ENCODE measurements at places on chromosomes 2 and 18.
A peak's percentile ranks its signal among the peaks of the same experiment; 100 is the strongest.

GRCh38 chr18:48320639-48320945, 88.6 kb downstream of the ZBTB7C start:
- DNase-seq: no peak

GRCh38 chr2:239586651-239587310, 186.0 kb upstream of the HDAC4 start:
- DNase-seq: no peak

- DNase-seq: no peak
These were observed 334.5 kb downstream of the PTPRM start for GRCh38 chr18:7901657-7902056.

DNA sequence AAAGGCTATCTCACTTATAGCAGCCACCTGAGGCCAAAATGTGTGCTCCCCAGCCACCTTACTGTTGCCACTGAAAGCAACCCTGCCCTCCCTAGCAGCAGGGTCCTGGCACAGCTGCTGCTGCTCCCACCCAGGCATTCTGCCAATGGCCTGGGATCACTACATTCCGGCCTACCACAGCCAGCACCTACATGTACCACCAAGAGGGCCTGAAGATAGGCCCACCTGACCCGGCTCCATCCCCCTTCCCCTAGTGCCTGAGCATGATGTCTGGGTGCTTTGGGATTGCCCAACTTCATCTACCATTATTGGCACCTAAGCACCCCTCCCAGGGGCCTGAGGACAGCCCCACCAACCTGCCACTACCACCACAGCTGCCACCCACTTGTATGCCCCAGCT, 34.6 kb upstream of the PAX3 start:
- DNase-seq: no peak

DNA sequence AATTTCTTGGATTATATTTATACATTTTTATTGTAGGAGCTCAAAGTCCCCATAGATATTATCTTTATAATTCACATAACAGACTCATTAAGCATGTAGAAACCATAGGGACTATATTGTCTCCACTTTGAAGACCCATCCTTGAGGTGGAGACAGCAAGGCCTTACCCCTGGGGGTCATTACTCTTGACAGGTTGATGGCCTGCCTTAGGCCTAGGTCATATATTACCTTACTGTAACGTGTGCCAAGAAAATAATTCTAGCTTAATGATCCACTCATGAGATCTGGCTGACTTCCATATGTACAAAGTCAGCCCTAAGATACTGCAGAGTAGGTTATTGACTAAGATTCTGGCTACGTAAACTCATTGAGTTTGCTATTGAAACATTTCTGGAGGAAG, 65.4 kb upstream of the GLS start:
- no peak for DNase-seq

- DNase-seq: no peak
These were observed 150.3 kb downstream of the CALCRL start for GRCh38 chr2:187297801-187298200.

DNA sequence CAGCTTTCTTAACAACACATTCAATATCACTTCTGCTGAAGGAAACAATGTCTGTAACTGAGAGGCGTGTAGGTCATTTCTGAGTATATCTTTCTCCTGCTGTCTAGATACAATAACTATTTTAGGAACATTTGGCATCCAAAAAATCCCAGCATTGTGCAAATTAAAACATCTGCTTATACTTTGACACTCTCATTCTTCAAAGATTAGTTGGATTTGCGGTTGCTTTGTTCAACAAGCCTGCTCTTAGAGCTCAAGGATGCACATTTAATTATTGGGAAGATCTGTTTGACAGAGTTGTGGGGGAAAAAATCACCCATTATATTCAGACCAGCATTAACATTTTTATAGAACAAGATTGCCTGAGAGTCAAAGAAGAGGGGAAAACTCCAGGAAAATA, 449.5 kb upstream of the HNRNPA3 start:
- DNase-seq: no peak

DNA sequence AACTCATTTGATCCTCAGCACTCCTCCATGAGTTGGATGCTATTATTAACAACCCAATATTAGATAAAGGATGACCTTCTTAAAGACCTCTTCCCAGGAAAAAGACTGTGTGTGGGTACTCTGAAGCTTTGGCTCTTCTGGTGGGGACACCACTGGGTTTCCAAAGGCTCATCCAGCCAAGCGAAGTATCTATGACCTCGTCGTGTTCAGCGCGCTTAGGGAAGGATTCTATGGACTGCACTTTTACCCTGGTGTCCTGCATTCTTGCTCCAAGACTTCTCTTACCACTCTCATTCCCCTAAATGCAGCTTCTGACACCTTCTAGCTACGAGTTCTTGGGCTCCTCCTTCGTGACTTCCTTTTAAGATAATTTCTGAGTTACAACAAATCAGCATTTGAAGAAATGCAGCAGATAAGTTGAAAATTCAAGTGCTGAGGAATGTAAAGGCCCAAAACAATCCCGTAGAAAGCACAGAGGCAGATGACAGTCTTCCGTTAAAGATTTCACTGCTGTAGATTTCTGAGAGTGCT, 673 bp upstream of the HNMT start:
- DNase-seq: no peak

GRCh38 chr2:53787614-53788289, 908 bp downstream of the ERLEC1 start:
- peak; percentile 9 for DNase-seq

DNA sequence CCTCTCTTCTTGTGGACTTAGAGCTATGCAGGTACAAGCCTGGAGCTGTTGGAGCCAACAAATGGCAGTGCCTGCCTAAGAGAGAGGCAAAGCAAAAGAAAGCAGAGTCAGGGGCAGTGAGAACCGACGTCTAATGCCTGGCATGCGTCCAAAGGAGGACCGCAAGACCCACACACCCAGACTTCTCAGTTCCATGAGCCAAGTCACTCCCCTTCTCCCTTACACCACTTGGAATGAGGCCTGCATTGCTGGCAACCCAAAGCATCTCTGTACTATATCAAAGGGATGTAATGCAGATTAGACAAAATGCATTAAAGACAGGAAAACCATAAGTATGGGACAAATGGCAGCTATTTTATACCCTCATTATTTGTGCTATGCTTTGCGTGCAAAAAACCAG, 49.9 kb upstream of the RNU4ATAC start:
- DNase-seq: no peak

GRCh38 chr2:226728996-226729395, 70.6 kb downstream of the IRS1 start:
- DNase-seq: no peak

- DNase-seq: no peak
These were observed 4.1 kb downstream of the ABCG8 start for GRCh38 chr2:43842866-43843226.

GRCh38 chr18:76657911-76658470, 162.9 kb upstream of the ZNF516 start:
- DNase-seq: no peak

- no peak for DNase-seq
These were observed 50.0 kb upstream of the PAPOLG start for GRCh38 chr2:60706021-60706420.

DNA sequence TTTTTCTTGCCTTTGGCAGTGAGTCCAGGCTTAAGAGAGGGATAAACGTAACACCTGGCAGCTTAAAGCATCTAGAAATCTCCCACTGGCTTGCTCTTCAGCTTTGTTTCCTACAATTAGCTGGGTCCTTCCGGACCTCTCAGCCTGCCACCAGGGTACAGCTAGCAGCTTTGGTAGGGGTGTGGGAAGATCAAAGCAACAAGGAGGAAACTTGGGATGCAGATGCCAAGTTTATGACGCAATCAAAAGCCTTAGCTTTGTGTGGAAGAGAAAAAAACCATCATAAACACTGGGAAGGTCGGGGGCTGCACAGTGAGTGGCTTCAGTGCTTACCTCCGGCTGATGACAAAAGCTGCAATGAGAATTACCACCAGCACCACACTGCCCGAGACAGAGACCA, 116.9 kb downstream of the EPHA4 start:
- no peak for DNase-seq

GRCh38 chr2:145411493-145411892, 891.6 kb upstream of the ZEB2 start:
- no peak for DNase-seq

- no peak for DNase-seq
These were observed 81.1 kb downstream of the DYNAP start for GRCh38 chr18:54672109-54672508.

DNA sequence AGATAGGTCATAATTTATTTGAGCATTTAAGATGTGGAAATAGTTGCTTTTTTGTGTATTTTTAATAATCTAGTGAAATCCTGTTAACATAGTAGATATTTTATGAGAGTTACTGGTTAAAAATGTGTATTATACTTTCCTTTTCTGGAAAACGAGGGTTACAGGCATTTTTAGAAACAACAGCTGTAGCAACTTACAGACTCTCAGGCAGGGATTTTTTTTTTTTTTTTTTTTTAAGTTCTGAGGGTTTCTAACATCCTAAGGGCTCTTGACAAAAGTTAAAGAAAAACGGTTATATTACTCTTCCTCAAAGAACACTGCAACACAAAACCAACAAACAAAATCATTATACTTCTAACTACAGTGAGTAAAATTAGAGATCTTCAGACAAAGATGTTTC, 205.9 kb downstream of the ACKR3 start:
- no peak for DNase-seq

GRCh38 chr2:3039188-3040065, 338.2 kb downstream of the EIPR1 start:
- no peak for DNase-seq

GRCh38 chr18:49876536-49876935, 63.2 kb upstream of the ACAA2 start:
- DNase-seq: no peak

DNA sequence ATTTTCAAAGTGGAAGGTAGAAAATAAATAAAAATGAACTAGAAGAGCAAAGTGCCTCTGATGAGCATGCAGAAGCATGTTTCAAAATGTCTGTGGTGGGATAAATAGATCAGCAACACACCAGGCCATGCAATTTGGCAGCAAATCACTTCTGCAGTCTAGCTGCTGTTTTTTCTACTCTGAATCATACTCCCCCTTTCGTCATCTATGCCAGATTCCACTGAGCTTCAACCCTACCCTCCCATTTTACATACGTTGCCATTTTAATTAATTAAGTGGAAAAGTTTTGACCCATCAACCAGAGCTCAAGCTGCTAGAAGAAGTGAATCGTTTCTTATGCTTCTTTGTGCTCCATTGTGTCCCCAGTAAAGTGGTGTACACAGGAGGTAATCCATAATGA, 79.3 kb downstream of the NRXN1 start:
- no peak for DNase-seq

GRCh38 chr2:241391892-241392665, 36.0 kb downstream of the FARP2 start:
- no peak for DNase-seq

DNA sequence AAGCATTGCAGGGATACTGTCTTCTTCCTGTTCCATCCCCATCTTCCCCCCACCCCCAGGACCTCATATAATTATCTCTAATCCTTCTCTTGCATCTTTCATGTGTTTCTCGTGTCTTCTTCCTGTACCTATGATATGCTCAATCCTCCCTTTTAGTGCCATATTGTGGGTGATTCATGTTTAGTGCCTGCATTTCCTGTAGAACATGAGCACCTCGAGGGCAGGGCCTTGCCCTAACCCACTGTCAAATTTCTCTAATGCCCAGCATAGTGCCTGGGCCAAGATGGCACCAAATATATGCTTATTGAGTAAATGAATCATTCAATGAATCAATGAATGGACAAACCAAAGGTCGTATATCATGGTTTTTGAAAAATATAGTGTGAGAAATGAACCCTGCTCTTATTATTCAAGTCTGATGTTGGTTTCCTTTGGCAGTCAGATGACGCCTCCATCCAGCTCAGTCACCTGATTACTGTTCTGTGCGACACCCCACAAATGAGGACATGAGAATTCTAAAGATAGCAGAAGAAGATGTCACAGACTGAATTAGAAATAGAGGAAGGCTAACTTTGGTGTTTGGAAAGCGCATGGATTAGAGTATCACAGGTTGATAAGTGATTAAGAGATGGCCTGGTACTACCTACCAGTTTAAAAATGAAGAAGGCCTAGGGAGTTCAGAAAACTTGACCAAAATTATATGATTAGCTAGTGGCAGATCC, 278.4 kb downstream of the PRKCE start:
- DNase-seq: no peak

- no peak for DNase-seq
These were observed 109.2 kb upstream of the MAP2 start for GRCh38 chr2:209314653-209315052.

DNA sequence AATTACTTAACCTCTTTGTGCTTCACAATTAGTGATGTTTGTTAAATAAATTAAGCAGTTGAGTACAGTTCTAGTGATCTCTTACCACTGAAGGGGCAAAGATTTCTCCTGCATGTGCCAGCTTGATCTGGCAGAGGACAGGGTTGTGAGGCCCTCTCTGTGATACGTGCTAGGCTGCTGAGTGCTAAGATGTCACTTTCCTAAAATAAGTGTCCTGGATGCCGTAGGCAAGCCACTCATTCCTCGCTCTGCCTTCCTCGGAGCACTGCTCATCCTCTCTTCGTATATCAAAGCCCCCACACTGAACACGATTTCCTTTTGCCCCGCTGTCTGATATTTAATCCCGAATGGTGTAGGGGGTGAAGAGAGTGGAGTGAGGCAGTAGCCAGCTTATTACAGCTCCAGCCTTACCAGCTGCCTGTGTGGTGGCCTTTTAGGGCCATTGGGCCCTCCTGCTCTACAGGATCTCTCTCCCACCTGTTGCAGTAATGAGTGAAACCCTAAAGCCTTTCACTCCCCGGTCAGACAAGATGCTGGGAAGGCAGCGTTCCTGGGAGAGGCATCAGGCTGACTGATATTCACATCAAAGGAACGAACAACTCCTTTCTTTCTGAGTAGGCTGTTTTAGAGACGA, 40.5 kb downstream of the PTPRM start:
- no peak for DNase-seq

DNA sequence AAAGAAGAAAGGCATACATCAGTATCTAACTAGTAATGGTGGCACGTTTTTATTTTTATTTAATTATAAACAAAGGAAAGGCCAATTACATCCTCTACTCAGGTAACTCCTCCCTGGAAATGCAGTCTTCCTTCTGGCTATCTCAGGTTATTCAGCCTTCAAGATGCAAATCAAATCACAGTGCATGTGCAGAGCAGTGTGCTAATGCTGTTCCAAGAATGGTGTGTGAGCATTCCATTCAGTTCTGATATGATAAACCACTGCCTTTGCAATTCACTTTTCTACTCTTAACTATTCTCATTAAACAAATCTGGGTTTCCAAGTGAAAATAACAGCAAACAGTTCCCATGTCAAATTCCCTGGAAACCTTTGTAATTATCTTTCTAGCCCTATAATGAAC, 38.4 kb downstream of the SEPTIN10 start:
- no peak for DNase-seq

DNA sequence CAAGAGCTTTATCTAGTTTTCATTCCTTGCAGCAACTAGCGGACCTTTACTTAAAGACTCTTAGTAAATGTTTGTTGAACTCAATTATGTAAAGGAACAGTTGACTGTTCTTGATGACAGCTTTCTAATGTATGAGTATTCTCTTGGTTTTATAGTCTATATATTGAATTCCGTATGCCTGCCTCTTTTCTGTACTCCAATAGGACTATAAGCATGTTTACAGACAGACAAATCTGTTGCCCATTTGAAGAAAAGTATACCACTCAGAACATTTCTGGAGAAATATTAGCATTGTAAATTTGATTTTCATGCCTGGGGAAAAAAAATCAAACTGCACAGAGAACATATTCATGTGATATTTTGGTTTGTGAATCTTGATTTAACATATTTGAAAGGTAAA, 109.5 kb downstream of the LRRTM1 start:
- DNase-seq: no peak
